Stimulated activated CD4-positive, alpha-beta T cell treated with anti-CD3 and anti-CD28 coated beads, Interleukin-1b, Interleukin-23, amount 100 ng/mL, for 4 hours (primary cell): ENCODE measurements at places on chromosomes 3 and 15.

- DNase-seq = peak; percentile 81
Observed at GRCh38 chr15:41621200-41622193, 38.7 kb upstream of the MGA start.

DNA sequence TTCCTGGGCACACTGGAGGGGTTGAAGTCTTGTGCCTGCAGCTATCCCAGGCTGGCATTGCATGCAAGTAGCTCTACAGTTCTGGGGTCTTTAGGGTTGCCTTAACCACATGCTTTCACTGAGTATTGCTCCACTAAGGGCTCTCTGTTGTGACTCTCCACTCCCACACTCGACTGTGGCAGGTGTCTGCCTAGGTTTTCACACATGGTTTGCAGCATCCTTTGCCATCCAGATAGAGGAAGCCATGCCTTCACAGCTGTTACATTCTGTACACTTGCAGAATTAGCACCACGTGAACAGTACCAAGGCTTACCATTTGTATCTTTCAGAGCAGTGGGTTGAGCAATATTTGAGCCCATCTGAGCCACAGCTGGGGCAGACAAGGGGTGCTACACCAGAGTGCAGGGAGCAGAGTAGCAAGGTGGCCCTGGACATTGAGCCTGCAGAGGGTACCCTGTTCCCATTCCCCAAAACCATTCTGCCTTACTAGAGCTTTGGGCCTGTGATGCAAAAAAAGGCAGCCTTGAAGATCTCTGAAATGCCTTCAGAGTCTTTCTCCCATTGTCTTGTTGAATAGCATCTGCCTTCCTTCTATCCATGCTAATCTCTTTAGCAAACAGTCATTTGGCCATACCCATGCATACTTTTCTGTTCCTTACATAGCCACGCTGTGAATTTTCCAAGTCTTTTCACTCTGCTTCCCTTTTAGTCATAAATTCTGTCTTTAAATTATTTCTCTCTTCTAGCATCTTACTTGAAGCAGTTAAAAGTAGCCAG lies 95.2 kb upstream of the PLCL2 start:
- no peak for DNase-seq

DNA sequence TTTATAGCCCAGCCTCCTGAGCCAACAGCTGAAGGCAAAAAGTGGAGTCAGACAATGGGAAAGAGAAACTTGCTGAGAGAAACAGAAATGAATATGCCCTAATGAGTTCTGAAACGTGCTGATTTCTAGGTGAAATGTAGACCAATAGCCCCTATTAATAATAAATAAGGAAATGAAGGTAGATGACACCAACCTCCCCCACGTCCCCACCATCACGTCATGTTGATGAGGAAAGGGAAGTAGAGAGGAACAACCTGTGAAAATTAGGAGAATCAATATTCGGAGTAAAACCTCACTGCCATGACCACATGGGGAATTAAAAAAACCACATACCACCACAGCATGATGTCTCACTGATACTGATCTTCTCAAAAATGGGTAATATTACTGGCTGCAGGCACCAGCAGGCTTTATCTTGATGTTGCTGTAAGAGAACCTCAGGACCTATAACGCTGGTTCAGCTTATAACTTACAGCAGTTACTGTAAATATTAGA lies 64.0 kb downstream of the KAT2B start:
- DNase-seq = peak; percentile 6

GRCh38 chr3:126557415-126557745 lies 1.4 kb downstream of the C3orf22 start:
- DNase-seq = no peak

DNA sequence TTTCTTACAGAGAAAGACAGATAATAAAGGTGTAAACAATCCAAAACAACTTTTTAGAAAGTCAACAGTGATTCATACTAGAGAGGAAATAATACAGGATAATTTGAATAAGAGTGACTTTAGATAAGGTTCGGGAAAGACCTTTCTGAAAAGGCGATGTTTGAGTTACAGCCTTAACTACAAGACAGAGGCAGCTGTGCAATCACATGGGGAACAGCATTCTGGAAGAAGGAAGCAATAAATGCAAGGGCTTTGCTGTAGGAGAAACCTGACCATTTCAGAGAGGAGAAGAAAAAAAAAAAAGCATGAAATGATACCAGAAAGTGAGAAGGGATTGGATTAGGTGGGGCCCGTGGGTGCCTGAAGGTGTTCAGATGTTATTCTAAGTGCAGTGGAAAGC lies 200.6 kb upstream of the ATP11B start:
- DNase-seq = no peak

- no peak for DNase-seq
Observed at GRCh38 chr3:125281381-125281780, 68.8 kb upstream of the SLC12A8 start.

DNA sequence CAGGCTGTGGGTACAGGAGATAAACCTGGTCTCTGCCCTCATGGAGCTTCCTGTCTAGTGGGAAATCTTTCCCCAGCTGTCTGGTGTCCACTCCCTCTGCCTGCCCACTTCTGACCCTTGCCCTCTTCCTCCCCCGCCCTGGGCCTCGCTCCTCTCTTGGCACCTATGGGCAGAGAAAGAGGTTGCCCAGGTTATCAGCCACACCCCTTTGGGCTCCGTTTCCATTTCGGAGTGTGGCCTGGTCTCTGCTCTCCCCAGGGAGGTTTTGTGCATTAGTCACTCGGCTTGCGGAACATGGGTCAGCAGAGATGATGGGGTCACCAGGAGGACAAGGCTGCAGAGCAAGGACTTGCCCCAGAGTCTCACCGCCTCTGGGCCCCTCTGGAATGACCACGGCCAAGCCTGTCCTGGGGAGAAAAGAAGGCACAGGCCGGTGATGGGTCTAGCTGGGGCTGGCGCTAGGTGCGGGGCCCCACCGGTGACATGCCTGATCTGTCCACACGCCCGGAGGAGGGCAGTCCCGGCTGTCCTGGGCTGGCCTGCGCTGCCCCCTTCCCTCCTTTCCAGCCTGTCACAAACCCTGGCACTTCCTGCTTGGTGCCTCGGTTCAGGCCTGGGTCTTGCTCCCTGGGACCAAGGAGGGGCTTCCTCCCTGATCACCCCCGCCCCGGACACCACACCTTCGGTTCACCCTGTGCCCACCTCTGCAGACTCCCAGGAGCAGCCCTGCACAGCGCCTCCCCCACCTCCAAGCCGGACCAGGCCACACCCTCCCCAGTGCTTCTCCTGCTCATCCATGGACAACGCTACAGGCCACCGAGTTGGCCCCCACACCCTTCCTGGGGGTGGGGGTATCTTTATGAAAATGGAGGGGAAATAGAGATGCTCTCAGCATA lies 35.6 kb upstream of the MUC4 start:
- no peak for DNase-seq

DNA sequence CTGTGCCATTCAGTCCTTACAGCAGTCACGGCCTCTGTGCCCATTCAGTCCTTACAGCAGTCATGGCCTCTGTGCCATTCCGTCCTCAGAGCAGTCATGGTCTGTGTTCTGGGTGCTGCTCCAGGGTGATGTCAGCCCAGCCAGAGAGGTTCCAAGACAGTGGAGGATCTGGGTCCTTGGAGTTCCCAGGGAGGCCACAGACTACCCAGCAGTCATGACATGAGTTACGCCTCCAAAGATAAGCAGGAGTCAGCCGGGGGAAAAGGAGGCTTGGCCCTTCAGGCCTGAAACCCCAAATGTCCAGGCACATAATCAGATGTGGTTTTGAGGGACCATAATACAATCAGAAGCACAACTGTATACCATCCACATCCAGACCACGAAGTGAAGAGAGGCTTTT lies 115.7 kb downstream of the ADAMTS17 start:
- no peak for DNase-seq

GRCh38 chr3:171833789-171834460 lies 9.2 kb upstream of the TMEM212 start:
- DNase-seq = no peak

DNA sequence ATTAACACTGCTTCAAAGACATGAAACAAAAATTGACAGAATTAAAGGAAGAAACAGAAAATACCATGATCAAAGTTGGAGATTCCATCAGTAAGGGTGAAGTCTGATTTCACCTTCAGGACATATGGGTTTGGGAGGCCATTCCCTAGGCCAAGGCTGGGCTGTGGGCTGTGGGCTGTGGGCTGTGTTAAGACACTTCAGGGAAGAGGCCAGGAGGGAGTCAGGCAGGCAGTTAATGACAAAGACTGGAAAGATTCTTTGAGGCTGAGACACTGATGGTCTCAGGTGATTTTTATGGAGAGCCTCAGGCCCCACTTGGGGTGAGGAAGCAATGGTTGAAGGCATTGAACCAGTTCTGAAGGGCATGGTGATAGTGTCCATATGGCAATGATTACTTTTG lies 57.5 kb downstream of the MAGEF1 start:
- no peak for DNase-seq

DNA sequence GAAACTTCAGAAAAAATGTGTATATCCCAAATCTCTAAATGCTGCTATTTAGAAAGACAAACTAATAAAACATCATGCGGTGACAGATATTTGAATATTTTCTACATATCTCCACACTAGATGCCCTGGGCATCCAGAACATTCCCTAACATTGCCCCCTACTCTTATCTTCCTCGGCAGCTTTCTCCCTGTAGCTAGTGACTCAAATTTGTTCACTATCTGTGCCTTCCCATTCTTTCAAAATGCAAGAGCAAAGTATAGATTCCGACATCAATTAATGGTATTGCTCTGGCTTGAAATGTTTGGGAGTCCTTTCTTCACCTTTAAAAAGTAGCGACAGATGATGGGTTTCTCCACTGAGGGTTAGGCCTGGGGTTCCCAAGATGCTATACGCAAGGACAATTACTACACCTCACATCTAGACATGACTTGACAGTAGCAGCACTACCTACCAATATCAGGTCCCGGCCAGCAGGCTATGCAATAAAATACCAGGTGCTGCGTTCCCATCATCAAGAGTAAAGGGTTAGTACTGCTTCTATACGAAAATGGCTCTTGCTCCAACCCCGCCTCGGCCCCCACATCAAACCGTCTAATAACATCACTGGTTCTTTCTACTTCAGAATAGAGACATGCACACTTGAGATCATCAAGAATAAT lies 631 bp downstream of the UBR1 start:
- peak; percentile 6 for DNase-seq

DNA sequence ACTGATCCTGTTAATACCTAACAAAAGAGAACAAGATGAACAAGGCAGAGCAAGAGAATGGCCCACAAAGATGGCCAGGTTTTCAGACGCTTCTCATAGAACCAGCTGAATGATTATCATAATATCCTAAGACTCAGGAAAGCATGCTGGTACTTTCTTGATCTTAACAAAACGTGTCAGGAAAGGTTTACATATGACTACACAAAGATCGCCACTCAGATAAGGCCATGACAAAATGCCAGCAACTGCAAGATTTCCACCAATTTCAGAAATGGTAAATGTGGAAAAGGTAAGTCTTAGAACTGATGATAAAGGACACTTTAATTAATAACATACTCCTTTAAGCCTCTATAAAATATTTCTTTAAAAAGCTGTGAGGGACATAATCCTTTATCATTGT lies 108.8 kb downstream of the DLG1 start:
- no peak for DNase-seq

GRCh38 chr3:173258697-173259096 lies 117.7 kb upstream of the SPATA16 start:
- DNase-seq = no peak

DNA sequence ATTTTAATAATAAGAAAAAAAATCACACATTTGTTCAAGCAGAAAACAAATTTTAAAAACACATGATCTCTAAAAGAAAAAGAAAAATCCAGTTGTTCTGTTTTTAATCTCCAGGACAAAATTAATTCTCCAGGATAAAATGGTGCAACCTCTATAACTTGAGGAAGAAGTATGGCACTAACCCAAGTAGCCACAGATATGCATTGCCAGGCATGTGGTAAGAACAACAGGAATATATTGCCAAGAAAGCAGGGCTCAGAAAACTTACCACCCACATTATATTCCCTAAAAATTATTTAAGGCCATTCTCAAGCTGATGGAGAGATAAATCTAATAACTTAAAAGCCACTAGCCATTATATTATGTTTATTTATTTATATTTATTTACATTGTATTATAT lies 295.7 kb upstream of the TMCO5A start:
- no peak for DNase-seq

DNA sequence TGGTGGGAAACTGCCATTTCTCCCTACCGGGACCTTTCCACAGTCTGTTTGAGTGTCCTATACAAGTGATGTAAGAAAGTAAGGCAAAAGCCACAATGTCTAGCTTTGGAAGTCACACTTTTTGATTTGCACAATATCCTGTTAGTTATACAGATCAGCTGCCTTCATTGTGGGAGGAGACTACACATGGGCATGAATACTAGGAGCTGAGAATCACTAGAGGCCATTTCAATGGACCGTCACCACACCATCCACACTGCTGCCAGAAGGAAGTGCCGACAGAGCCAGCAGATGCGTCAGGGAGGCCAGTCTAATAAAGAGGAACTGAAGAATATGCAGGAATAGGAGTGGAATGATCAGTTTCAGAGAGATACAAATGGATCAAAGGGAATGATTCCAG lies 65.8 kb downstream of the SCN11A start:
- DNase-seq = no peak

GRCh38 chr3:158920371-158920770 lies 118.5 kb downstream of the MFSD1 start:
- DNase-seq = no peak

GRCh38 chr3:114841515-114841914 lies 305.6 kb downstream of the ZBTB20 start:
- DNase-seq = no peak

- DNase-seq = no peak
Observed at GRCh38 chr3:88248658-88249057, 98.9 kb downstream of the C3orf38 start.

GRCh38 chr3:77078279-77078678 lies 38.4 kb downstream of the ROBO2 start:
- no peak for DNase-seq
